ENCODE measurements at places on chromosomes 7 and 10.

DNA sequence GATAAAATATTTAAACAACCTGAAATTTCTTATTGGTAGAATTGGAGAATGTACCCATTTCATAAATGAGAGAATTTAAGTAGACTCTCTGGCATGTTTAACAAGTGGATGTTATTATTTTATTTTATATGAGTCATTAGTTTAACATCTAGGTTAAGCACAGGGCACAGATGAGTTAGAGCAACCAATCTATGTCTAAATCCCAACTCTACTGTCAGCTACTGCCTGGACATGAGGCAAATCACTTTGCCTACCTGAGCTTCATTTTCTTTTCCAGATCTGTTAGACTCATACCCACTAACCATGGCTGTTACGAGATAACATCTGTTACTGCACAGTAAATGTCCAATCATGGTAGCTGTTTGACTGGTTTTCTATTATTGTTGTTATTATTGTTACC lies 251.1 kb downstream of the INHBA start:
- no peak for DNase-seq

DNA sequence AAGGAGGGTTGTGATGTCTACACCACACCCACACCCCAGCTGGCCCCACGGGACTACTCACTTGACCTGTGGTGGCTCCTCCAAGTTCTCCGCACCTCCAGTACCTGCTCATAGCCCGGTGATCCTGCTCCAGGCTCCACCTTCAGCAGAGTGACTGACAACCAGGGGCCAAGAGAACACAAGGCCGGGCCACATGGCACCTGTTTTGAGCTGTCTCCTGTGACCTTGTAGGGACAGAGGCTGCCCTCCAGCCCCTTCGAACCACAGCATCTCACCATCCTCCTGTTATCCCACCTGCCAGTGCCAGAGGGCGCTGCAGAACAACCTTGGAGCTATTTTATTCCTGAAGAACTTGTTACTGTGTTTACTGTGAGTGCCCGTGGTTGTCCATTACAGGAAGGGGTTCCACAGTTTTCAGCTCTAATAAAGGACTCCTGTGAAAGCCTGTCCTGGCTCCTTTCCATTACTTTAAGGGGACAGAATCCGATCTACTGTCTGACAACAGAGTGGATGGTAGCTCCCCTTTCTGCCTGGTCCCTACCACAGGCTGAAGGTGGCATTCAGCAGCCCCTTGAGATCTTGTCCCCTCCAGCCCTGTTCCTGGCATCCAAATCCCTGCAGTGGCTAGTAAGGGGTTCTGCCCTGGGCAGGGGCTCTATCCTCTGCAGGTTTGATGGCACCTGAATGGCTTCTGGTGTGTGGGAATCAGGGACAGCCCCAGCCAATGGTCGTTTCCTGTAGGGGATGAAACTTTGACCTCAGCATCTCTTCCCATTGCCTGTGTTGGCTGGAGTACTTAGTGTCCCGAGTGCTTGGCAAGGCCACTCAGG lies 50.8 kb downstream of the C10orf120 start:
- peak; percentile 47 for DNase-seq

DNA sequence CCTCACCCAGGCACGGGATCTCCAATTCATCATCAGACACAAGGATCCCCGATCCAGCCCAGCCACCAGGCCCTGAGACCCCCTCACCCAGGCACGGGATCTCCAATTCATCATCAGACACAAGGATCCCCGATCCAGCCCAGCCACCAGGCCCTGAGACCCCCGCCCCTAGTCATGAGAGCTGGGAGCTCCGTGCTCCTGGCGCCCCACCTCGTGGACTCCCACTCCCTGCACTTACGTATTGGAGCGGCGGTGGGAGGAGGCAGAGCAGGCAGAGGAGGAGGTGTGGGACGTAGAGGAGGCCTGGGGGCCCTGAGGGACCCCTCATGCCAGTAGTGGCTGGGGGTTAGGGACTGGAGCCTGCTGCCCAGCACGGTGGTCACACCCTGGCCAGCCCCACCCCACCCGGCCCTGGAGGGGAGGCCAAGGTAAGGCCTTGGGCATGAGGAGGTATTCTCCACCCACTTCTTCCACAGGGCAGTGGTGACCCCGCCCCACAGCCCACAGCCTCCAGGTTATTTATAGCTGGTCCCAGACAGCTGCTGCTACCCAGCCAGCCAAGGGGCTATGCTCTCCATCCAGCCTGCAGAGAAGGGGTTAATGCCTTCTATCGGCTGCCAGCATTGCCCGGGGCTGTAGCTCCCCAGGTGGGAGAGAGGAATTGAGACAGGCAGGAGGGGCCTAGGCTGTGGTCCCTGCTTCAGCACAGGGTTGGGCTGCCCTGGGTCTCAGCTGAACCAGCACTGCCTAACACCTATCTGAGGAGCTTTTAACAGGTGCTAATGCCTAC lies 17.6 kb upstream of the CRHR2 start:
- DNase-seq = no peak

DNA sequence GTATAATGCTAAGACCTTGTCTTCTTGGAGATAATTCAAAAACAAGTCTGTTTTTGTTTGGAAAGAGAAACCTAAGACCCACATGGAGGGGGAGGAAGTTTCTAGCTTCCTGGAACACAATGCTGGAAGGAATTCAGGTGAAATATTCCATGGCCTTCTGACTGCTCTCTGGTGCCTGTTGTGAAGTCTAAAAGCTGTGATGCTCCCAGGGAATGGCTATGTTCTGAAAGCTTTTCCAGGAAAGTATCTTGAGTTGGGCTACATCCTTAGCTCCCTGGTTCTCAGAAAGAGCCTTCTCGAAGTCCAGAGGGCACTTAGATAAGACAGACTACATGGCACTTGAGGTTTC lies 12.5 kb upstream of the PFKP start:
- DNase-seq = no peak

GRCh38 chr7:139431010-139431409 lies 52.5 kb downstream of the KLRG2 start:
- DNase-seq = no peak

GRCh38 chr7:143447466-143447865 lies 4.2 kb downstream of the TAS2R60 start:
- DNase-seq = no peak

- DNase-seq = peak; percentile 25
These were observed 263.3 kb upstream of the TCERG1L start for GRCh38 chr10:131574707-131575430.

DNA sequence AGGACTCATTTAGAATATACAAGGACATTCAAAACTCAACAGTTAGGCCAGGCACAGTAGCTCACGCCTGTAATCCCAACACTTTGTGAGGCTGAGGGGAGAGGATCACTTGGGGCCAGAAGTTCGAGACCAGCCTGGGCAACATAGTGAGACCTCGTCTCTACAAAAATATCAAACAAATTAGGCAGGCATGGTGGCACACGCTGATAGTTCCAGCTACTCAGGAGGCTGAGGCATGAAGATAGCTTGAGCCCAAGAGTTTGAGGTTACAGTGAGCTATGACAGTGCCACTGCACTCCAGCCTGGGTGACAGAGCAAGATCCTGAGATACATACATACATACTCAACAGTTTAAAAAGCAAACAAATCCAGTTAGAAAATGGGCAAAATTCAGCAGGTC lies 44.9 kb downstream of the GNA12 start:
- DNase-seq = peak; percentile 3

- DNase-seq = peak; percentile 91
These were observed 84.5 kb downstream of the AOAH start for GRCh38 chr7:36639826-36640225.

GRCh38 chr10:17278607-17279240 lies 50.7 kb downstream of the VIM start:
- no peak for DNase-seq

DNA sequence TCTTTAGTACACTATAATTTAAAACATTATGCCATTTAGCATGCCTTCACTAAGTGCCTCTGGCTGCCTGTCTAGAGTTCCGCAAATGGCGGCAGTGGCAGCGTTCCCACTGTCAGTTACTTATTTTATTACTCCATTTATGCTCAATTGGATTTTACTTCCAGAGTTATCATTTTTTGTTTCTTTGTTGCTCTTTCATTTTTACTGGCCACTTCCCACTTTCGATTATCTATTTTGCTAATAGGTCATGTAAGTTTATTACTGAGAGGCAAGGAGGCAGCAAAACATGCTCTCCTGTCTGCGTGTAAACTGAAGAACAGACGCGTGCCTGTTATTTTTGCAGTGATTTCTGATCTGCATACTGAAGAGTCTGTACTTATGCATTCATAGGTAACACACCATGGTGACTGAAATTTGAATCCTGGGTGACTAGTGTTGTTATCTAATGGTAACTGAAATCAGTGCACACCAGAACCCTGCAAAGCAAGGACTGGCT lies 23.1 kb downstream of the KDM7A start:
- no peak for DNase-seq

- DNase-seq = no peak
These were observed 310.2 kb downstream of the TNS3 start for GRCh38 chr7:47271749-47272148.

- no peak for DNase-seq
These were observed 10.4 kb downstream of the ZNF365 start for GRCh38 chr10:62384447-62385081.

- no peak for DNase-seq
These were observed 43.7 kb downstream of the UNC5B start for GRCh38 chr10:71255808-71256660.

- DNase-seq = no peak
These were observed 64.5 kb upstream of the BTBD16 start for GRCh38 chr10:122206471-122207065.

GRCh38 chr10:133378251-133379096 lies 588 bp upstream of the PAOX start:
- DNase-seq = peak; percentile 71

DNA sequence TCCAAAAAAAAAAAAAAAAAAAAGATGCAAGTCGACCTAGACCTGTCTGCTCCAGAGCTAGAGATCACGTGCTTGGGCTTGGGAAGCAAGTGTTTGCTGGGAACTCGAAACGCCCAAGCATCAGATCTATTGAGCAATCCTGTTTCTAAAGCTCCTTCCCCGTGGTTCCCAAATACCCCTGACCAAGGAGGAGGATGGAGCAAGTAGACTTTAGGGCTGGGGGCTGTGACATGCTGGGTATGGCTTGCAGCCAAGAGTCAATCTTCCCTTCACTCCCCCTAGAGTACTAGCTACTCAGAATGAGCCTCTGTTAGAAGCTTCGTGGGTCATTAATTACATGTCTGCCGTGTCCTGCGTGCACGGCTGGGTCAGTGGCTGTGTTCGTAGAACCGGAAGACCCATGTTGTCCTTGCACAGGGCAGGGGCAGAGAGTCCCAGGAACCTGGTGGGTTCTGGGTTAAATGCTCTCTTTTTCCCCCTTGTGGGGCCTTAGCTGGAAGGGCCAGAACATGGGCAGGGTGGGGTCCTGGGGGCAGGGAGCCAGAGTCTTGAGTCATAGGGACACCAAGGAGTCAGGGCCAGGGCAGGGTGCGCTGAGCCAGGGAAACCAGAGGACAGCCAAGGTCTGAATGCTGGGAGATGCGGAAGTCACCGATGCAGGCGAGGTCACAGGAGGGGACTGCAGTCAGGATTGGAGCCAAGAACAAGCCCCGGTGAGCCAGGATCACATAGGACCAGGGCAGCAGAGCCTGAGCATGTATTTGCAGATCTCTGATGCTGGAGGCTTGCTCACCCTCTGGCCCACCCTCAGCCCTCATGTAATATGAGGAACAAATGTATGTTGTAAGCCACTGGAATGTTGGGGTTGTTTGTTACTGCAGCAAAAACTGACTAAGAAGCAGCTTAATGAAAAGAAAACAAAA lies 34.6 kb upstream of the TPST1 start:
- DNase-seq = no peak

GRCh38 chr10:72024596-72024995 lies 60.4 kb downstream of the CHST3 start:
- no peak for DNase-seq

DNA sequence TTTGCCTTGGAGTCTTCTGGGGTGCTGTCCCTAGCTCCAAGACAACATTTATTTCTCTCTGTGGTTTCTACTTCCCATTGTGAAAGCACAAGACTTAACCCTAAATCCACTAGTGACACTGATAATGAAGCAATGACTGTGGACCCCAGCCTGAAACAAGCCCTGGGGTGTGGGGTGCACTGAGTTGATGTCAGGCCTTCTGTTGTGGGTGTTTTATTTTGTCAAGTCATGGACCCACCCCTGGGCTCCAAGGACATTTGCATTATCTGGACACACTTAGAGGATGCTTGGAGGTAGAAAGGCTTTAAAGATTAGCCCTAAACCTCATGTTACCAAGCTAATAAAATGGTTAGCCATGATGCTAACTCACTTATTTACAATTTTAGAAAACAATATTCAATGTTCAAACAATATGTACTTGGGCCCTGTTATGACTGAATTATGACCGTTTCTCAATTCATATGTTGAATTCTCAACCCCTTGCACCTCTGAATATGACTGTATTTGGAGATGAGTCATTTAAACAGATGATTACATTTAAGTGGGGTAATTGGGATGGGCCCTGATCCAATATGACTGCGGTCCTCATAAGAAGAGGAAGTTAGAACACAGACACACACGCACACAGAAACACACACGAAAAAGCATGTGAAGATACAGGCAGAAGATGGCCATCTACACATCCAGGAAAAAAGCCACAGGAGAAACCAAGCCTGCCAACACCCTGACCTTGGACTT lies 137.2 kb upstream of the IGFBP3 start:
- no peak for DNase-seq

DNA sequence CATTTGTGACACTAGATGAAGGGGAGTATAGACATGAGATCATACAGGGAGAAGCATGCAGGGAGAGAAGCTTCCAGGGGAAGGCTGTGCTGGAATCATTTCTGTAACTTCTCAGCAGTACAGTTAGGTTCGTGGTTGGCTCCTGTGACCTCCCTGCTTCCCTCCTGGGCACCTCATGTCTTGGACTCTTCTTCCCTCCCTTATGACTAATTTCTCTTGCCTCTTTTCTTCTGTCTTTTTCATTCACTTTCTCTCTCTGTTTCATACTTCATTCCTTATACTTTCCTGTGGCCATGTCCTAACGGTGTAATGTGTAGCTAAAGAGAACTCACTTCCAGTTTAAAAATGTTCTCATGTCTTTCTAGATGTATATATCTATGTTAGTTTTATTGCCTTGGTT lies 19.1 kb upstream of the HKDC1 start:
- no peak for DNase-seq

DNA sequence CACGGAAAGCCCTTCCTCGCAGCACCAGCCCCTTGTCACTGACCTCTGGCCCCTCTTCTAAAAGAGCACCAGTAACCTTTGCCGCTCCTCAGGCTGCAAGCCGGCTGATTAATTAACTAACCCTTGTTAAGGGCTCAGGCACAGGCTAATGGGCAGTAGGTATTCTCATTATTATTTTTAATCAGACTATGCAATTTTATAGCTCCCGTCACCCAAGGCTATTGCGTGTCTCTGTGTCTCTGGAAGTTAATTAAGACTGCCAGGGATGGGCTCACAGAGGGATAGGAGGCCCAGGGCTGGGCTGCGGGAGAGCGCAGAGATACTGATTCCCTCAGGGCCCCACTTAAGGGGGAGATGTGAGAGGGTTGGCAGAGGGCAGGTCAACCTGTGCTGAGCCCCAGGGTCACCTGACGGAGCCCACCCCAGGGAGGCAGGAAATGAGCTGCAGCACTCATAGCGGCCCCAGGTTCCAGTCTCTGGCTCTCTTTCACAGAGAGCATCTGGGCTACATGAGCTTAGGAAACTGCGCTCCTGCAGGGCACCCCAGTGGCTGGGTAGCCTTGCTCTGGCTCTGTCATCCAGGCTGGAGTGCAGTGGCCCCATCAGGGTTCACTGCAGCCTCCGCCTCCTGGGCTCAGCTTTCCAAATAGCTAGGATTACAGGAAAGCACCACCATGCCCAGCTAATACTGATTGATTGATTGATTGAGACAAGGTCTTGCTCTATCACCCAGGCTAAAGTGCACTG lies 92.2 kb upstream of the LRRC4 start:
- no peak for DNase-seq

GRCh38 chr10:102831322-102832071 lies 5.7 kb downstream of the CYP17A1 start:
- no peak for DNase-seq
